Hematopoietic multipotent progenitor cell treated with erythropoietin and hydrocortisone succinate and interleukin-3 and kit ligand, for 6 days (in vitro differentiated cells): ENCODE measurements at places on chromosomes 11 and 22.

DNA sequence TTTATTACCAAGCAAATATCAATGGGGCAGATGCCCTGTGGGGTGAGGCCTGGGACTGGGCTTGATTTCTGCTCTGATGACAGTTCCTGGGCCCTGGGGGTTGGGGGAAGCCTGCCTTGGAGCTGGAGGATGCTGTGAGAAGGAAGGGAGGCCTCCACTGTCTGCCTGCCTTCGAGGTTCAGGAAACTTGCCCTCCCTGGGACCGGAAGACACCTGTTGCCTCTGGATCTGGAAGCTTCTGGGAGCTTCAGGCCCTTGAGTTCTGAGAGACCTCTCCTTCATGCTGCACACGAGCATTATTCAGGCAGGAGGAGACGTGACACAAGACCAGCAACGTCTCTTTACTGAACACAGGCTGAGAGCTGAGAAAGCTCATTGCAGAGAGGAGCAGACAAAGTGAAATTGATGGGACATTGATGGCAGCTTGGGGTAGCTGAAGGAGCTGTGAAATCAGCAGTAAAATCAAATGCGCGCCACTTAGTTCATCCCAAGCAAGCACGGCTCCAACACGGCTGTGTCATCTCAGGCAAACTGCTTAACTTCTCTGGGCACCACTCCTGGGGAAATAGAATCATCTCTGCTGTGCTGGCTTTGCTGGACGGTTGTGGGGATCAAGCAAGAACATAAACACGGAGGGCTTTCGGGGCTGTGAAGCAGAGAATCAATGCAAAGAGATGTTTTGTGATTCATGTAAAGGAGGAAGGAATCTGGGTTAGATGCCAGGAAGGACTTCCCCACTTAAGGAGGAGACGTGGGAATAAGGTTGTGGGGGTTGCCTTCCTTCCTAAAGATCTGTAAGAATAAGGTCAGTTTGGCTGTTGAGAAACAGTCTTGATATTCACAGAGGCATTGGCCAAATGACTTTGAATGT is 64.5 kb downstream of the TP53I11 start:
- no peak for DNase-seq

DNA sequence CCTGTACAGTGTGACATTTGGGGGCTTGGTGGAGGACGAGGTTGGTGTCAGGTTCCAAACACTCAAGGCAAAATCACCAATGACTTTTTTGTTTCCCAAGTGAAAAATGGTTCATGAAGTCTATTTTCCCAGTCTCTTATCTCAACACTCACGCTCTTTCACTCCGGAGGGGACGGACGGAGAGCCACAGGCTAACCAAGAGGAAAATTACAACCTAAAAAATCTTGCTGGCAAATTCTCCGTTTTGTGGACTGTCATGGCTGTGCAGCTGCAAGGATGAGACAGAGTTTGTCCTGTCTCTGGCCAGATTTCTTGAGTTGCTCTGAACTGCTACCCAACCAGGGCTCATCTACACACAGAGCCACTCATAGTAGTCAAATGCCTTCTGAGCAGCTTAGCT is 101.2 kb downstream of the ABTB2 start:
- no peak for DNase-seq

DNA sequence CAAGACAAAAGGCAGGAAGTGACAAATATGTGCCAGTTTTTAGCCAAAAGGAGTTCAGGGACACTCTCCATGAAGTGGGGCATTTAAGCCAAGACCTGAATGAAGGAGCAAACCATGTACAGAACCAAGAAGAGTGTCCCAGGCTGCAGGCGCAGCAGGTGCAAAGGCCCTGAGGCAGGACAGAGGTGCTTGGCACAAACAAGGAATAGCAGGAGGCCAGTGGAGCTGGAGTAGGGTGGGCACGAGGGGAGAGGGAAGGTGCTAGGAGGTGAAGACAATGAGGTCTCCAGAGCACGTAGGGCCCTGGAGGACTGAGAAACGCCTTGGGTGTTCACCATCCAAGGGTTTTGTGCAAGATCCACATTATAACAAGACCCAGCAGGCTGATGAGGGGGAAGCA is 474.1 kb downstream of the MN1 start:
- no peak for DNase-seq

GRCh38 chr22:29810216-29810615 is 27.9 kb downstream of the ASCC2 start:
- no peak for DNase-seq

DNA sequence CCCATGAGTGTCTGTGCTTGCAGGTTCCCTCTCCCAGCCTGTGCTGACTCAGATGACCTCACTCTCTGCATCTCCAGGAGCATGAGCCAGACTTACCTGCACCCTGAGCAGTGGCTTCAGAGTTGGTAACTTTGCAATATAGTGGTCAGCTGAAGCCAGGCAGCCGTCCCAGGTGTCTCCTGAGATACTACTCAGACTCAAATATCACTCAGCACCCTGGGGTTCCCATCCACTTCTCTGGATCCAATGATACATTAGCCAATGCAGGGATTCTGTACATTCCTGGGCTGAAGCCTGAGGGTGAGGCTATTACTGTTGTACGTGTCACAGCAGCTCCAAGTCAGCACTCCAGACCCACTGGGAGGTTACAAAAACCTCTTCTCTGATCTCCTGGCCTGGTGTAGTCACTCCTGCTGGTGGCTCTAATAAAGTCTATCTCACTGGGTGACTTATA is 87.8 kb upstream of the TOP3B start:
- no peak for DNase-seq

DNA sequence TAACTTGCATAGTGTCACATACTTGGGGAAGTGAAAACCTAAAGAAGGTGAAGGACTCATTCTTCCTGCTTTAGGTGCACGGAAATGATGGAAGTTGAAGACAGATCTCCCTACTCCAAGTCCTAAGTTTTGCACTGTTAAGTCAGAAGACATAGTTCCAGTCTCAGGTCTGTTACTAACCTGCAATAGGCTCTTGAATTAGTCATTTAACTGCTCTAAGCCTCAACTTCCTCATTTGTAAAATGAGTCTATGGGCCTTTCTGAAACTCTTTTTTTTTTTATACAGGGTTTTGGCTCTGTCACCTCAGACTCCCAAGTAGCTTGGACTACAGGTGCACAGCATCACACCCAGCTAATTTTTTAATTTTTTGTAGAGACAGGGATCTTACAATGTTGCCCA is 30.8 kb upstream of the POU2AF1 start:
- DNase-seq = peak; percentile 17
